Breast epithelium (tissue), 4 donors: ENCODE measurements at places on chromosomes 13 and 19. TPM values are rescaled to one million over a fixed set of nuclear protein-coding genes. Genes with fewer than 3 reads are reported as not detected.
A peak's percentile ranks its signal among the peaks of the same experiment; 100 is the strongest.

Gene WDFY2
- total RNA-seq, result 21.4 TPM

Gene DHDH
- not detected for total RNA-seq

Gene ZNF497
- total RNA-seq, result 0.80 TPM

Gene IGFLR1
- 14.1 TPM for total RNA-seq

Gene B3GNT3
- total RNA-seq, result 0.32 TPM

Gene RYR1
- 1.3 TPM for total RNA-seq

Gene TNFRSF19
- 7.9 TPM for total RNA-seq

- H3K4me1 ChIP-seq, result peaks cover 32% of the 10 kb centered on the region
- no peaks in the 10 kb centered on the region for H3K27me3 ChIP-seq
- peak overlapping the region; percentile 98 for H3K27ac ChIP-seq
- no peaks in the 10 kb centered on the region for H3K36me3 ChIP-seq
- no peak overlapping the region for H3K4me3 ChIP-seq
- DNase-seq, result peak; percentile 64
Measured at GRCh38 chr19:18478545-18479311, 40.8 kb upstream of the ISYNA1 start.

DNA sequence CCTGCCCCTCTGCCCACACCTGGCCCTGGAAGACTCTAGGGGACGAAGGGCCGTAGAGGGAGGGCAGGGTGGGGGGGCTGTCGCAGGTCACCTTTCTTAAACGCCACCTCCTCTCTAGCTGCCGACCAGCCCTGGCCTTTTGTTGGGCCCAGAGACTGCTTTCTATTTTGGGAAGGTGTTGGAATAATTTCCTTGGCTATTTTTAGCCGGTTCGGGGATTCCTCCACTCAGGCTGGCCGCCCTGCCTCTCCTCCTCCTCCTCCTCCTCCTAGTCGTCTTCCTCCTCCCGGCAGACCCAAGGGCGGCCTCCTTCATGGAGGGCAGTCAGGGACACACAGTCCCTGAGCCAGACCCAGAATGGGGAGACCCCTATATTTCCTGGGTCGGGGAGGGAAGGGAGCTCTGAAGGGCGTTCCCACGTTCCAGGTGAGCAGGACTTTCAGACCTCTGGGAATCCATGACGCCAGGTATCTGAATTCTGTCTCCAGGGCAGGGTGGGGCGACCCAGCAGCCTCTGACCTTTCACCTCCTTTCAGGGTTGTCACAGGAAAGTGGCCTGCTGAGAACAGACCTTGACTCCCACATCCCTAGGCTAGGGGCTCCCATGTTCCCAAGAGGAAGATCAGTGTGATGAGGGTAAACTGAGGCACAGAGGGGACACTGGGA is 19.9 kb downstream of the GADD45B start:
- H3K4me3 ChIP-seq, result peak overlapping the region; percentile 65
- peak overlapping the region; percentile 83 for H3K27ac ChIP-seq
- no peak for DNase-seq

- no peaks in the 10 kb centered on the region for H3K27me3 ChIP-seq
- no peak overlapping the region for H3K4me3 ChIP-seq
- no peaks in the 10 kb centered on the region for H3K36me3 ChIP-seq
- H3K4me1 ChIP-seq, result peaks cover 13% of the 10 kb centered on the region
- no peak overlapping the region for H3K27ac ChIP-seq
Measured at GRCh38 chr13:30745906-30746686, 10.8 kb downstream of the ALOX5AP start.

DNA sequence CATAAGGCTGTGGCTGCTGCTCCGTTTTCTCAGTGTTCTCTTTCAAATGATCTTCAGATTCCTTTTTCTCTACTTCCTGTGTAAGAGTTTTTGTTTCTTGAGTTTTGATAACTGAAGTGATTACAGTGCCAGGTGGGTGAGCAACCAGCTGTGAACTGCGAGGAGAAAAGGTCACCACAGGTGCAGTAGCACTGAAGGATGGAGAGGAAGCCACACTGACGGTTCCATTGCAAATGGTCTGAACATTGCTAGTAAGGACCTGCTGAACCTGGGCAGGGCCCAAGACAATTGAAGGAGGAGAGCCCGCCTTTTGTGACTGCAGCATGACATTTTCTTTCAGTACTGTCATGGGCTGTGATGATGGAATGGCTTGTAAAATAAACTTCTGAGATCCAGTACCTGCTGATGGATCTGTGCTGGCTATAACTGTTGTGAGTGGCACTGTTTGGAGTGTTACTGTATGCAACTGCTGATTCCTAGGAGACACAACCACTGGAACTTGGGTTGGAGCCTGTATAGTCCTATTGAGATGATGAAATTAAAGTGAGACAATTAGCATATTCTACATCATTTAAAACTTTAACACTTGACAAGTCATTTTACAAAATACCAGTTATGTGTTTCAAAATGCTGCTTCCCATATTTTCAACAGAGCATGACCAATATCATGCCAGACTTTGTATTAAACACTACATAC is 85.5 kb downstream of the ELF1 start:
- H3K4me1 ChIP-seq, result no peaks in the 10 kb centered on the region
- H3K27me3 ChIP-seq, result no peaks in the 10 kb centered on the region
- H3K4me3 ChIP-seq, result no peak overlapping the region
- peaks cover 4% of the 10 kb centered on the region for H3K36me3 ChIP-seq
- H3K27ac ChIP-seq, result no peak overlapping the region

GRCh38 chr19:16160445-16160942 is 12.8 kb downstream of the CIB3 start:
- no peaks in the 10 kb centered on the region for H3K27me3 ChIP-seq
- H3K4me3 ChIP-seq, result no peak overlapping the region
- no peak overlapping the region for H3K27ac ChIP-seq
- no peaks in the 10 kb centered on the region for H3K36me3 ChIP-seq

DNA sequence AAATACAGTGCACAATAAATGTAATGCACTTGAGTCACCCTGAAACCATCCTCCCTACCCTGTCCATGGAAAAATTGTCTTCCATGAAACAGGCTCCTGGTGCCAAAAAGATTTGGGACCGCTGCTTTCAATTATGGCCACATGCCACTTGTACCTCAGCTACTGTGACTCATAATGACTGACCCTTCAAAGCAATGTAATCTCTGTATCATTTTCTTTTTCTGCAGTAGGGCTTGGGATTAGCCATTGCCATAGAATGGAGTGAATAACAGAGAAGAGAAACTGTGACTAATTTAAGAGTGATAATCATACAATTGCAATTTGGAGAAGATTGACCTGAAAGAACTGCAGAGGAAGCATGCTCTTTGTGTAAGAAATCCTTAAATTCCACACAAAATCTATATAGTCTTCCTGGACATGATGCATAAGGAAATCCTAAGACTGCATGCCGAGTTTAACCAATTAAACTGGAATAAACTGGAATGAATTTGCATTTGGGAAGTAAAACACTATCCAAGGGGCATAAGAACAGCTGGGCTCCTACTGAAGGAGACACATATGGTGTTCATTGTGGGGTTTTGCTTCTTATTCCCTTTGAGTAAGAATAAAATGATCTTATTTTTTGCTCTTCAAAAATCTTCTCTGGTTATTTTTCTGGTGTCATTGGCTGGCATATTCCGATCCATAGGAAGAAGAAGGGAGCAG is 59.5 kb upstream of the SLC7A1 start:
- H3K36me3 ChIP-seq, result no peaks in the 10 kb centered on the region
- no peaks in the 10 kb centered on the region for H3K4me1 ChIP-seq
- H3K27ac ChIP-seq, result no peak overlapping the region
- no peak for DNase-seq

- no peak overlapping the region for H3K4me3 ChIP-seq
- H3K36me3 ChIP-seq, result peaks cover 7% of the 10 kb centered on the region
- DNase-seq, result no peak
- H3K4me1 ChIP-seq, result peaks cover 19% of the 10 kb centered on the region
- H3K27ac ChIP-seq, result no peak overlapping the region
Measured at GRCh38 chr19:39432677-39433025, 3.1 kb downstream of the RPS16 start.

- no peaks in the 10 kb centered on the region for H3K4me1 ChIP-seq
- H3K27ac ChIP-seq, result no peak overlapping the region
- H3K36me3 ChIP-seq, result no peaks in the 10 kb centered on the region
- DNase-seq, result no peak
- H3K4me3 ChIP-seq, result no peak overlapping the region
Measured at GRCh38 chr13:95038949-95039348, 262.3 kb downstream of the ABCC4 start.

DNA sequence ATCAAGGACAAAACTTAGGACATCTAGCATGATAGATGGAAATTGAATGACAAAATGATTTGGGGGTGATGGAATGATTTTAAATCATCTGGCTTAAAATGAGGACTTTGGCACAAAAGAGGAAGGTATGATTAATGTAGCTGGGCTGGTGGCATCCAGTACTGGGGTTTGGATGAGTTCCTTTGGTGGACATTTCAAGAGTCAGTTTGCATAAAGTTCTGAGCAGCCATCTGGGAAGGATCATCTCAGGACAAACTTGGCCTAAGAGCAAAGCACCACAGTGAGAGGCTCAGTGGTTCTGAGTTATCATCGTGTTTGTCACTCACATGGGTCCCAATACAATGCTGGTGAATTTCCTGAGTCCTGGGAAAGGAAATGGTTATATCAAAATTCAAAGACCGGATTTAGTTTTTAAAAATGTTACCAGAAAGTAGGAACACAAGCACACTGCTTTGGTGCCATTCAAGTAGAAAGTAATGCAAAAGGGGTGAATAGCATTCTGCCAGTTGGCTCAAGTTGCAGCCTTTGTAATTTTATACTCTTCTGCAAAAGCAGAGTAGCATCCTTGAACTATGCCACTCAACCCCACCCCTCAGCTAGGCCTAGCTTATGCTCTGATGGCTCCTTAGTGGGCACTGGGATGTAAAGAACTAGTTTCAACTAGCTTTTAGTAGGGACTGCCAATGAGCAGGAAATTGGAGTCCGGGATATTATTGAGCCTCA is 219.0 kb downstream of the COG6 start:
- no peak overlapping the region for H3K27ac ChIP-seq
- H3K4me1 ChIP-seq, result no peaks in the 10 kb centered on the region
- H3K36me3 ChIP-seq, result no peaks in the 10 kb centered on the region
- no peaks in the 10 kb centered on the region for H3K27me3 ChIP-seq
- DNase-seq, result no peak

GRCh38 chr13:98147521-98147920 is 4.6 kb downstream of the FARP1 start:
- no peak for DNase-seq
- H3K4me1 ChIP-seq, result no peaks in the 10 kb centered on the region
- no peak overlapping the region for H3K4me3 ChIP-seq
- H3K36me3 ChIP-seq, result no peaks in the 10 kb centered on the region
- no peaks in the 10 kb centered on the region for H3K27me3 ChIP-seq
- no peak overlapping the region for H3K27ac ChIP-seq

DNA sequence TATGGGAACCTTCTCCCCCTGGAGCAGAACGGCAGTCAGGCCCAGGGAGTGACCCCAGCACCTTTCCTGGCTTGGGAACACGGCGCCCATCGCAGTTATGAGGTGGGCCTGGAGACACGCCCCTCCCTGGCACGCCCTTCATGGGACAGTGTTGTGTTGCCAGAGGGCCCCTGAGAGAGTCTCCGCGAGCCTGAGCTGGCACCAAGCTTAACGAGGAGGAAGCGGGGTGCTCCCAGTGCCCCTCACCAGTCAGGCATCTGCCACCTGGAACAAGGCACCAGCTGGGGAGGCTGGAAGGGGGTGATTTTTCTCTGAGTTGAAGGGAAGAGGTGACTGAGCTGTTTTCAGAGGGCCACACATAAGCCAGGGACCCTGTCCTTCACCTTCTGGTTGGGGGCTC is 180.6 kb downstream of the KDM4B start:
- no peaks in the 10 kb centered on the region for H3K27me3 ChIP-seq
- no peaks in the 10 kb centered on the region for H3K4me1 ChIP-seq
- DNase-seq, result no peak

- no peaks in the 10 kb centered on the region for H3K27me3 ChIP-seq
- no peaks in the 10 kb centered on the region for H3K36me3 ChIP-seq
Measured at GRCh38 chr19:54439174-54439851, 9.7 kb upstream of the LENG8 start.

- no peak overlapping the region for H3K27ac ChIP-seq
- no peaks in the 10 kb centered on the region for H3K4me1 ChIP-seq
- H3K27me3 ChIP-seq, result no peaks in the 10 kb centered on the region
- no peaks in the 10 kb centered on the region for H3K36me3 ChIP-seq
- DNase-seq, result no peak
Measured at GRCh38 chr19:43623889-43624670, 4.7 kb upstream of the ZNF428 start.

GRCh38 chr19:14150041-14150769 is 13.8 kb upstream of the ASF1B start:
- H3K27ac ChIP-seq, result peak overlapping the region; percentile 90
- H3K4me1 ChIP-seq, result peaks cover 8% of the 10 kb centered on the region
- no peaks in the 10 kb centered on the region for H3K27me3 ChIP-seq
- no peak for DNase-seq
- H3K36me3 ChIP-seq, result no peaks in the 10 kb centered on the region

DNA sequence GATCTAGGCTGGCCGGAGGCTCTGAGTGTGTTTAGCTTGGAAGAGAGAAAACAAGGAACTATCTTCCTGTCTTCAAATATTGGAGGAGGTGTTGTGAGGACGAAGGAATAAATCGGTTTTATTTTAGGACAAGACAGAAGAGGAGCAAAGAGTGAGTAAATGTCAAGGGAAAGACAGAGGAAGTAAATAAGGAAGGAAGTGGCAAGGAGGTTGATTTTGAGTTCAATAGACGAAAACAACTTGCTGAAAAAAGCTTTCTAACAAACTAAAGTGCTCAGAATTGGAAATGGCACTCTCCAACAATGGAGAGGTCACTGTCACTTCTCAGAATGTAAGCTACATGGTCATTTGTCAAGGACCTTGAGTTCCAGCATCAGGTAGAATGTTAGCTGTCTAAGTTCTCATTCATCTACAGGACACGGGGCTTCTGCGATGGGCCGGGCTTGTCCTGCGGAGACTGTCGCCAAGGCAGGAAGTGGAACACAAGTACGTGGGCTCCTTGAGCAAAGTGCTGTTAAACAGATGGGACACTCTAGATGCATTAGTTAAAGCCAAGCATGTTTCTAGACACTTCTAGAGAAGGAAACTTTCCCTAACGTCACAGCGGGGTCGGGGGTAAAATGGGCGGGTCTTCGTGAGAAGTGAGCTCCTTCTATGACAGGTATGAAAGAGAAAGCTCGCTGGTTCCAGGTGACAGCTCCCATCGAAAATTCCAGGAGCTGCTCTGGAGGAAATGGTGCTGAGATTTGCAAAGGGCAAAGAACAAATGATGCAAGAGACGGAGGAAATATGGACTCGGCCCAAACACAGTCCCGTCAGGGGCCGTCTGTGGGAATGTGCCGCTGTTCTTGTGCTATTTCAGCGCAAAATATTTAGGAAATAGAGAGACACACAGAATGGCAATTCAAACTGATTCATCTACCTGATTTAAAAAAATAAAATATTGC is 103.9 kb upstream of the UBL3 start:
- no peak for DNase-seq
- H3K27ac ChIP-seq, result no peak overlapping the region
- no peaks in the 10 kb centered on the region for H3K27me3 ChIP-seq
- H3K4me3 ChIP-seq, result no peak overlapping the region
- H3K36me3 ChIP-seq, result no peaks in the 10 kb centered on the region
- H3K4me1 ChIP-seq, result no peaks in the 10 kb centered on the region
